CD14-positive monocyte (primary cell): ENCODE measurements at places on chromosomes 3 and 15.

DNA sequence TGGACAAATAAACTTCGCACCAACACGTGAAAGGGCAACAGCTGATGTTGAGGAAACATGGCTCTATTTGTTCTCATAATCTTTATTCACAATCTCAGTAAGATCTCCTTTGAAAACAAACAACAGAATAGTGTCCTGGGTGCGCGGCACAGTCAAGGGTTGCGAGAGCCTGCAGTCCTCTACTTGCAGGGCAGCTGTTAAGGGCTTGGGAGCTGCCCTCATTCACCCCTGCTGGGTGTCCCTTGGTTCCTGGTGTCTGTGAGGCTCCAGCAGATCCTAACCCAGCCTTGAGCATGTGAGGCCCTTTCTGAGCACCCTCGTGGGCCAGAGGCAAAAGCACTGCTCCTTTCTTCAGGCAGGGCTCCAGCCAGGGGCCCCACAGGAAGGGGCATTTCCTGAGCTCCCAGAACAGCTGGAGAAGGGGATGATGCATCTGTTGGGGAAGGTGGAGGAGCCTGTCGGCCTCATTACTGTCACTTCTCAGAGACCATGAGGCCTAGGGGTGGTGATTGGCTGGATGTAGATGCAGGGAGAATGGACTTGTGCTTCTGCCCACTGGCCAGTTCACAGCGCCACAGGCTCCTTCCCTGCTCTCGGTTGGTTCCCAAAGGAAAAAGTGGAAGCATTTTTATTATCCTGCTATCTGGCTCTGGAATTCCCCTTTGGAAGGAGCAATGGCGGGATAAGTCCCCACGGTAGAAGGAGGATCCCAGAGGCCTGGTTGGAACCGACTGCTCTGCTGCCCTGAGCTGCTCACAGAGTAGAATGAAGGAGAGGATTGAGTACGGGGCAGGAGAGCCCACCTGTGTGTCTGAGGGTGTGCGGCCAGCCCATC, 51.9 kb upstream of the KLF13 start:
- no peak for DNase-seq

DNA sequence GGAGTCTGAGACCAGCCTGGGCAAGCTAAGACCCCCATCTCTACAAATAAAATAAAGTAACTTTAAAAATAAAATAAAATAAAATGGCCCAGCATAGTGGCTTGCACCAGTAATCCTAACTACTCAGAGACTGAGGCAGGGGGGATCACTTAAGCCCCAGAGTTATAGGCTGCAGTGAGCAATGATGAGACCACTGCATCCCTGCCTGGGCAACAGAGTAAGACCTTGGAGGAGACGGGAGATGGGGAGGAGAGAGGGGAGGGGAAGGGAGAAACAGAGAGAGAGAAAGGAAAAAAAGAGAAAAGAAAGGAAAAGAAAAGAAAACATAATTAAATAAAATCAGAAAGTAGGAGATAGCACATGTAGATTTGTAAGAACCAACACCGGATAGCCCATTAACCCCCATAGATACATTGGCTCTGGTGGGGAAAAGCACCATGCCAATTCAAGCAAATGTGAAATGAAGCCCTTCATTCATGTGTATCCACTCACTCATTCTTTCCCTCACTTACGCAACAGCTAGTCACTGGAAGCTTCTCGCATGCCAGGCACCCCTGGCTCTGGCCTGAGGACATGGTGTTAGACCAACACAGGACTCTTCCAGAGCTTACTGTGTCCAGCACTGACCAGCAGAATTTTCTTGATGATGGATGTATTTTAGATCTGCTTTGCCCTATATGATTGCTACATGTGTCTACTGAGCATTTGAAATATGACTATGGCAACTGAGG, 183.2 kb downstream of the MAGI1 start:
- DNase-seq: no peak

- no peak for DNase-seq
Measured at GRCh38 chr3:69456631-69457030, 70.7 kb upstream of the FRMD4B start.

DNA sequence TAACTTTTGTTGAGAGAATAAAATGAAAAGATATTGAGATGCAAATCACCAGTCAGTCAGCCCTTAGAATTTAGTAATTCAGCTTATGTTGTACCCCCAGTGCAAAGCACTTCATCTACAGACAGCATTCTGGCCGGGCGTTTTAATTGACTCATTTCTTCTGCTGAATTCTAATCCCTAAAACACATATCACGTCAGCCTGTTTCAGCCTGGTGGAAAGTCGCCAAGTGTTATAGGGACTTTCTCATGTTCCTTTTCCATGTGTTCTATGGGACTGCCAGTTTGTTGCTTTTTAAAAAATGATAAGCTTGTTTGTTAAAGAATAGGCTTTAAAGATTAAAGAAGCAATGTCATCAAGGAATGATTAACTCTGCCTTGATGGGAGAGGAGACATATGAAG, 169.7 kb upstream of the BFSP2 start:
- no peak for DNase-seq
